ENCODE measurements at places on chromosomes 16 and 17. TPM values are rescaled to one million over a fixed set of nuclear protein-coding genes. Genes with fewer than 3 reads are reported as not detected.

GRCh38 chr16:76676356-76676755, 399.2 kb downstream of the CNTNAP4 start:
- DNase-seq = no peak

GRCh38 chr16:19179546-19180490, 11.8 kb downstream of the SYT17 start:
- DNase-seq = no peak

GRCh38 chr16:10566613-10567012, 13.8 kb downstream of the EMP2 start:
- no peak for DNase-seq

GRCh38 chr17:40110026-40110845, 9.8 kb upstream of the NR1D1 start:
- DNase-seq = peak; percentile 49

The CCL7 gene
- total RNA-seq = not detected

GRCh38 chr16:75615619-75616018, 7.5 kb downstream of the ADAT1 start:
- no peak for DNase-seq

The KRTAP2-2 gene
- not detected for total RNA-seq

GRCh38 chr17:73192206-73192893, 505 bp upstream of the COG1 start:
- DNase-seq = peak; percentile 74

GRCh38 chr17:7356072-7356549, 1.2 kb downstream of the TMEM95 start:
- peak; percentile 87 for DNase-seq

GRCh38 chr17:64455993-64456885, 7.3 kb downstream of the MILR1 start:
- DNase-seq = no peak

GRCh38 chr17:79622776-79623175, 11.9 kb upstream of the RBFOX3 start:
- DNase-seq = peak; percentile 2

GRCh38 chr17:78225088-78225865, 6.2 kb upstream of the TMEM235 start:
- no peak for DNase-seq

The HBQ1 gene
- total RNA-seq = not detected

The CTRB2 gene
- not detected for total RNA-seq

DNA sequence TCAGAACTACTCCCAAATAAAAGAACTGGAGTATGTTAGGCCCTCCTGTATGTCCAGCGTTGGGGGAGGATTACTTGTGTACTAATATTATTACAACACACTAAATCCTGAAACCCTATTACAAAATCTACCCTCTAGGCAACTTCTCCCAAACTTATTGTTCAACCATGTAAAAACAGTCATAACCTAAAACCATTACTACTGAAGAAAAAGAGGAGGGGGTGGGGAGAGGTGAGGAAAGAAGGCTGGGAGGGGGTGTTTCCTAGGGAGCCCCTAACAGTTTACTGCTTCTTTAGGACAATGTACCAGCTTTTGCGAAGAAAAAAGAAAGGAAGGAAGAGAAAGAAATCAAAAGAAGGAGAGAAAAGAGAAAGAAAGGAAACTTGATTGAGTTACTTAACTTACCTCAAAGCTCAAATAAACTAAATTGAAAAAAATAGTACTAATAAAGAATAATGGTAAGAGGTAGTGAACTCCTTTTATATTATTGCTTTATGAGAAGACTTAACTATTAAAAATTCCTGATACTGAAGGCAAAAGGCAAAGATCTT, 2.3 kb downstream of the SALL1 start:
- DNase-seq = no peak

DNA sequence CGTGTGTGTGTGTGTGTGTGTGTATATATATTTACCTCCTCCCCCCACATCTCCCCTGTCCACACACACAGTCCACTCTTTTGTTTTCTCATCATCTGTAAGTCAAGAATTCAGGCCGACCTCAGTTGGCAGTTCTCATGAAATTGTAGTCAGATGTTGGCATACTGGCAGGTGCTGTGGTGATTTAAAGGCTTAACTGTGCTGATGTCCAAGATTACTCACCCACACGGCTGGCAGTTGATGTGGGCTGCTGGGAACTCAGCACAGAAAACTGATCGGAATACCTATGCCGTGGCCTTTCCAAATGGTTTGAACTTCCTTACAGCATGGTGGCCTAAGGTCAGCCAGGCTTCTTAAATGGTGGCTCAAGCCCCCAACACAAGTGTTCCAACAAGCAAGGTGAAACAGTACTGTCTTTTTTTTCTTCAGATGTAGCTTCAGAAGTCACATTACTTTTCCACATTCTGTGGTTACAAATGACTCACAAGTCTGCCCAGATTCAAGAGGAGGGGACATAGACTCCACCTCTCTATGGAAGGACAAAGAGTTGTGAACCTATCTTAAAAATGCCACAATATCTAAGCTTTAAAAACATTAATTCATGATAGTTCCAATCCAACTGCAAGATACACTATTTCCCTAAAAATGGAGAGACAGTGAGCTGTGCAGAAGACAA, 198.5 kb upstream of the HS3ST4 start:
- DNase-seq = no peak

DNA sequence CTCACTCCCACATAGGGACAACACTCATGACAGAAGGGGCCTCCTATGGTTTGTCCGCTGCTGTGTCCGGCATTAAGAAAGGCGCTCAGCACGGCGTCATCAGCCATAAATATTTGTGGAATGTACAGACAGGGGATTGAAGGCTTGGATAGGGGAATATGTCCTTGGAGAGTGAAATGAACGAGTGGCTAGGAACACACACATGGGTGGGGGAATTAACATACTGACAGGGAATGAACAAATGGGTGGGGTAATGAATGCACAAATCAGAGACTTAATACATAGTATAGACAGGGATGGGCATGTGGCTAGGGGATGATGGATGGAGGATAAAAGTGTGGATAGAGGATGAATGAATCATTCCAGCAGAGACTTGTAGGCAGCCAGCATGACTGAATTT, 154.0 kb upstream of the HSBP1 start:
- peak; percentile 1 for DNase-seq

DNA sequence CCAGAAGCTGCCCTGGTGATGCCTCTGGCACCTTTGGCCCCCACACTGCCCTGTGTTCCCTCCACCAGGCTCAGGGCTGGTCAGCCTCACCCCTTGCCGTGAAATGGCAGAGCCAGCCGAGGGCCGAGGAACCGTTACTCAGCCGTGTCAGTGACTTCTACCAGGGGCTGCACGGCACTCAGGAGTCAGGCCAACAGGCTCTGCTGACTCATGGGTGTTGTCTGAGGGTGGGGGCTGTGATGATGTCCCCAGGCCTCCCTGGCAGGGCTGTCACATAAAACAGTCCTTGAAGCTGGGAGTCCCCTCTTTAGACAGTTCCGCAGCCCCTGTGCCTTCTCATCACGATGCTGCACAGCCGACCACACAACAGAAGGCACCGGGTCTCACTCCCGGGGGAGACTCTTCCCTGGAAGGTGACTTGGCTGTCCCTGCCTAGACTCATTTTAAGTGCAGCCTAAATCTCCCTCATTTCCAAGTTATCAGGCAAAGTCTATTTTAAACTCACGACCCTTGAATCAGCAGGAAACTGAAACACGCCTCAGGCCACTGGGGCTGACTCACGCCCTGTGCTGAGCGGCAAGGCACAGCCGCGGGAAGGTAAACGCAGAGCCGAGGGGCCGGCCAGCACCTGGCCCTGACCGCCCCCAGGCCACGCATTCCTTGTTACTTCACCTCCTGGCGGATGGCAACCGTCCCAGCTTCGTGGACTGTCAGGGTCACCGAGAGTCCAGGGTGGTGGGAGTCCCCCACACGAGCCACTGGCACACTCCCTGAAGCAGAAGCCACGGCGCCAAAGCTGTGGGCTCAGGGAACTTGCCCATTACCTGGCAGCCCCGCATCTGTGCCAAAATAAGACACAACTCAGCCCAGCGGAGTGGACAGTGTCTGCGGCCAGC, 102.6 kb downstream of the ZNF778 start:
- no peak for DNase-seq

The HSD11B2 gene
- total RNA-seq = 1.3 TPM

GRCh38 chr17:8941520-8941919, 24.0 kb downstream of the PIK3R5 start:
- no peak for DNase-seq

DNA sequence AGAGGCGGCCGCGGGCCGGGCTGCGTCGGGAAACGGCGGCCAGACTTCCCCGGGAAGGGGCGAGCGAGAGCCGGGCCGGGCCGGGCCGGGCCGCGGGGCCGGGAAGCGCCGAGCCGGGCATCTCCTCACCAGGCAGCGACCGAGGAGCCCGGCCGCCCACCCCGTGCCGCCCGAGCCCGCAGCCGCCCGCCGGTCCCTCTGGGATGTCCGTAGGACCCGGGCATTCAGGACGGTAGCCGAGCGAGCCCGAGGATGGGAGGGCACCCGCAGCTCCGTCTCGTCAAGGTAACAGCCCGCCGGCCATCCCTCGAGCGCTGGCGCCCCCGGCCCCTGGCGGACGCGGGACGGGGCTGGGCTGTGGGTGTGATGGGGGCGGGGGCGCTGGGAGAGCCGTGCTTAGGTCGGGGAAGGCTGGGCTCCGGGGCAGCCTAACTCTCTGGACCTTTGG, at the start of gene CRHR1:
TSS of gene CRHR1 (plus strand) at position 28 of the 448 bp plus-strand sequence. CDS start at position 253, 225 bp downstream.
- no peak for DNase-seq

DNA sequence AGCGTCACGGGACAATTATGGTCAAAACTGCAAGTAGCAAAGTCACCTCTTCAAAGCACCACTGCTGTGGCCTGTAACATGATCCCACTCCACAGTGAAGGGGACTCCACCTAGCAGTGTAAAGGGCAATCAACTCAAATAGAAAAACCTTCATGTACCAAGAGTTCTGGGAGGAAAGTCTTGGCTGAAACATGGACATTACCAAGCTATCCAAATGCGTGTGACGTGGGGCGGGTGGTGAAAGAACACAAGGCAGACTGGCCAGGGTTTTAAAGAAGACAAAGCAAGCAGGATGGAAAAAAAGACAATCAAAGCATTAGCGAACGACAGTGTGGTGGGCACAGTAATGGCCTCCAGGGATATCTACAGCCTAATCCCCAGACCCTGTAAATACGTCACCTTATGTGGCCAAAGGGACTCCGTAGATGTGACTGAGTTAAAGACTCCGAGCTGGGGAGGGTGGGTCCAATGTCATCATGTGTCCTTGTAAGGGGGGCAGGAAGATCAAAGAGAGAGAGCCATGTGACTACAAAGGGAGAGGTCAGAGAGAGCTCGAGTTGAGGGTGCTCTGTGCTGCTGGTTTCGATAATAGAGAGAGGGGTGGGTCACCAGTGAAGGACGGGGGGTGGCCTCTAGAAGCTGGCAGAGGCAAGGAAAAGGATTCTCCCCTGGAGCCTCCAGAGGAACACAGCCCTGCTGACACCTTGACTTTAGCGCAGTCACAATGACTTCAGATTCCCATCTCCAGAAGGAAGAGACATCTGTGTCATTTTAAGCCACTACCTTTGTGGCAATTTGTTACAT, 6.0 kb downstream of the HSDL1 start:
- DNase-seq = no peak

The BEAN1 gene
- total RNA-seq = 0.09 TPM

DNA sequence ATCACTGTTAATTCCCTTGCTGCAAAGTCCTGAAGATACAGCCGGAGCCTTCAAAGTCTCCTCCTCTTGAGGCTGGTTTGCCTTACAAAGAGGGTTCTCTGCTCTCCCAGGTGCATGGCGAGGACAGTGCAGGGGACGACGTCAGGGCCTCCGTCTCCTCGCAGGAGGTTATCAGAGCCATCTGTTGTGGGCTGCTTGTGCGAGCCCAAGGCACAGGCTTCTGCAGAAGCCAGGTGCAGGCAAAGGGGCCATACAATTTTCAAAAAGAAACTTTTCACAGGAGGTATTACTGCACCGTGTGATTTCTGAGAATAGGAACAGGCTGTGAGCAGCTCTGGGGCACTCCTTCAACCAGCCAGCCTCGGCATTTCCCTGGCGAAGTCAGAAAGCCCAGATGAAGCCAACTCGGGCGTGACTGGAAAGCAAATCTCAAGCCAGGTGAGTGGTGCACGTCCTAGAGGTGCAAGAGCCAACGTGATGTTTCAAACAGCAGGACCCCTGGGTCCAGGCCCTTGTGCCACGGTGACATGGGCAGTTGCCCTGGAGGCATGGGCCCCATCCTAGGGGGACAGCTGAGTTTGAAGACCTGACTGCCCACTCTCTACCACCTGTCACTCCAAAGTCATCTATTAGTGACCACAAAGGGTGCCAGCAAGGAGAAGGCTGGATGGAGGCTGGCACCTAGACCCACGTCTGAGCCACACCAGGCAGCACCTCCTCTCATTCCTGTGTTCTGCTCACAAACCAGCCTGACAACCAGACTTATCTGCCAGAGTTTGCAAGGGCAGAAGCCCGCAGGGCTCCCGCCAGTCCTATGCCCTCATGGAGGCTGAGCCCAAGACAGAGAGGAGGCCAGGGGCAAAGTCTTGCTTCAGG, 68.6 kb downstream of the SMPD3 start:
- DNase-seq = no peak

The STX1B gene
- 4.5 TPM for total RNA-seq

DNA sequence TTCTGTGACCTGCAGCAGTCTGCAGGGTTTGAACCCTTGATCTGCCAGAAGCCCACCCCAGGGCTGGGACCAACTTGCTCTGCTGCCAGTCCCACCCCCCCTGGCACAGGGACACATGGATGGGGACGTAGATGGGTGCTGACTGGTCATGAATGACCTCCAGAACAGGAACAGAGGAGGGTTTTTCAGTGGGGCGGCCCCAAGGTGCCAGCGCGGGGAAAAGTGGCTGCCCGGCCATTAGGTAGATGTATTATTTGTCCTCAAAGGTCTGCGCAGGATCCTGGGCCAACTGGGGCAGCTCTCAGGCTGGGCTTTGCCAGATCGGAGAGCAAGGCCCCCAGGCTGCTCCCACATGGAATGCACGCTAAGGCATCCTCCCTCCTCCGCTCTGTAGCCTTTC, 265.2 kb upstream of the TNRC6C start:
- DNase-seq = no peak

The HERPUD1 gene
- total RNA-seq = 185 TPM

Measured in right lobe of liver (tissue), 6 donors.